ENCODE measurements at places on chromosomes 13 and 19.

DNA sequence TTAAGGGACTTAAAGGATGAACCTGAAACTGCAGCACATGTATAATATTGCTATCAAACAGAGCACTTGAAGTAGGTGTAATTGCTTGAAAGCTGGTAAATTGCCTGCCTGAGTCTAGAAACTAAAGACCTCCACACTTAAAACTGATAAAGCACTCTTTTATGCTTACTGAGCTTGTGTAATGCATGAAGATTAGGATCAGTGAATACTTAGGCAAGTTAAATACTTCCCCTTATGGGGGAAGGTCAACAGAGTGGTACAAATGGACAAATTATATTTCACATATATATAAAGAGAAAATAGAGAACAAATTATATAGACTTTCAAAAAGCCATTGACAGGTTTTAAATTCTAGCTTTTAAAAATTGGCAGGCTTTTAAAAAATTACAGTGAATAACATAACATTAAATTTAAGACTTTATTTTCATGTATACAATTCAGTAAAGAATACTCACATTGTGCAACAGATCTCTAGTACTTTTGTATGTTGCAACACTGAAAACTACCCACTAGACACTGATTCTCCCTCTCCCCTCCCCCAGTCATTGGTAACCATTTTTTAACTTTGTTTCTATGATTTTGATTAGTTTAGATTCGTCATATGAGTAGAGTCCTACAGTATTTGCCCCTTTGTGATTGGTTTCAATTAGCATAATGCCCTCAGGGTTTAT lies 23.9 kb downstream of the PIBF1 start:
- no peak for DNase-seq

DNA sequence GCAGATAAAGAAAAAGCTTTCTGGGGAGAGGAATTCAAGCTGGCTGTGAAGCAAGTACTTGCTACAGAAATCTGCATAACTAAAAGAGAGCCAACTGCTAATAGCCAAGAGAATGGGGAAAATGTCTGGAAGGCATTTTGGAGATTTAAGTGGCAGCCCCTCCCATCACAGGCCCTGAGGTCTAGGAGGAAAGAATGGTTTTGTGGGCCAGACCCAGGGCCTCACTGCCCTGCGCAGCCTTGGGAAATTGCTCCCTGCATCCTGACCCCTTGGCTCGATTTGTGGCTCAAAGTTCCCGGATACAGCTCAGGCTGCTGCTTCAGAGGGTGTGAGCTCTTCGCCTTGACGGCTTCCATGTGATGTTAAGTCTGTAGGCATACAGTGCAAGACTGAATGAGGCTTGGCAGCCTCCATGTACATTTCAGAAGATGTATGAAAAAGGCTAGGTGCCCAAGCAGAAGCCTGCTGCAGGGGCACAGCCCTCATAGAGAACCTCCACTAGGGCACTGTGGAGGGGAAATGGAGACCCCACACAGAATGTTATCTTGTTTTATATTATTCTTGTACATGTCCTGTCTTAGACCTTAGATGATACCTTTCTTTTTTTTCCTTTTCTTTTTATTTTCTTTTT lies 34.4 kb downstream of the MZT1 start:
- DNase-seq, result no peak

- no peak for DNase-seq
These were observed 330.5 kb upstream of the KLF12 start for GRCh38 chr13:74464670-74465069.

DNA sequence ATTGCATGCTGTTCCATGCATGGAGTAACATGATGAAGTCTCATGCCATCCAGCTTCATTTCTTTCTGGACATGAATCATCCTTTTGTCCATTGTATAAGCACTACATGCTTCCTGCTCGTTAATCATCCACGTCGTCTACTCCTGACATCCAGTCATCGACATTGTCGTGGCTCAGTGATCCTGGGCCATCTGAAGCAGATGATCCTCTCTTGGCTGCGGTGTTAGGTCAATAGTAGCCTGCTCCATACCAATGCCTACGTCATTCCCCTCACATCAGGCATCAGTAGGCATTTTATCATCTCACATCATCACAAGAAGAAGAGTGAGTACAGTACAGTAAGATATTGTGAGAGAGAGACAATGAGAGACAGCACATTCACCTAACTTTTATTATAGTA lies 7.9 kb upstream of the MYO16 start:
- no peak for DNase-seq

GRCh38 chr19:39533791-39534190 lies 1.1 kb upstream of the EID2B start:
- no peak for DNase-seq

- DNase-seq, result no peak
These were observed 52.7 kb downstream of the SIPA1L3 start for GRCh38 chr19:37959665-37960114.

DNA sequence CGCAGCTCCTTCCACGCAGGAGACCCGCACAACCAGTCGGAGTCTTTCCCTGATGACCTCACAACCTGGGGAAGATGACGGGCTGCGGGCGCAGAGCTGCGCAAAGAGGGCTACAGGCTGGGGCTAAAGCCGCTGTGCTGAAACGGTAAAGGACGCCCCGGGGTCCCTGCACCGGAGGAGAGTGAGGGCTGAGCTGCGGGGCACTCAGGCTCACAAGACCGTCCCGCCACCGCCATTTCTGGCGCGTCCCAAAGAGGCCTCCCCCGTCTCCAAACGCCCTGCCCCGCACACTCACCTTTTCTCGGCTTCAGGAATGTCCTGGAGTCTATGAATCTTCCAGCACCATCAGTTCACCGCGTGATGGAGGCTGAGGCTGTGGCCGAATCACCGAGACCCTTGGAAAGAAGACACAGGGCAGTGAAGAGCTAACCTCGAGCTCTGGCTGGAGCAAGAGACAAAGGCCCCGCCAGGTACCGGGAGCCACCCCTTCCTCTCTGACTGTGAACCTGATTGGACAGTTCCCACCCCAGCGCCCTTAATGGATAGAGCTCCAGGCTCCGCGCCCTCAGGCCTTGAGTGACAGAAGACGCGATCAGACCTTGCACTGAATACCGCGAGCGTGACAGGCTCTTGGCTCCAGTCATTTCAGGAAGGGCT lies 41.8 kb upstream of the ZNF429 start:
- DNase-seq, result no peak

Data from frontal cortex (tissue), 4 donors.